ENCODE measurements at places on chromosomes 3 and 15.
A peak's percentile ranks its signal among the peaks of the same experiment; 100 is the strongest.

- no peak for DNase-seq
Measured at GRCh38 chr15:58574631-58575030, 142.8 kb downstream of the LIPC start.

DNA sequence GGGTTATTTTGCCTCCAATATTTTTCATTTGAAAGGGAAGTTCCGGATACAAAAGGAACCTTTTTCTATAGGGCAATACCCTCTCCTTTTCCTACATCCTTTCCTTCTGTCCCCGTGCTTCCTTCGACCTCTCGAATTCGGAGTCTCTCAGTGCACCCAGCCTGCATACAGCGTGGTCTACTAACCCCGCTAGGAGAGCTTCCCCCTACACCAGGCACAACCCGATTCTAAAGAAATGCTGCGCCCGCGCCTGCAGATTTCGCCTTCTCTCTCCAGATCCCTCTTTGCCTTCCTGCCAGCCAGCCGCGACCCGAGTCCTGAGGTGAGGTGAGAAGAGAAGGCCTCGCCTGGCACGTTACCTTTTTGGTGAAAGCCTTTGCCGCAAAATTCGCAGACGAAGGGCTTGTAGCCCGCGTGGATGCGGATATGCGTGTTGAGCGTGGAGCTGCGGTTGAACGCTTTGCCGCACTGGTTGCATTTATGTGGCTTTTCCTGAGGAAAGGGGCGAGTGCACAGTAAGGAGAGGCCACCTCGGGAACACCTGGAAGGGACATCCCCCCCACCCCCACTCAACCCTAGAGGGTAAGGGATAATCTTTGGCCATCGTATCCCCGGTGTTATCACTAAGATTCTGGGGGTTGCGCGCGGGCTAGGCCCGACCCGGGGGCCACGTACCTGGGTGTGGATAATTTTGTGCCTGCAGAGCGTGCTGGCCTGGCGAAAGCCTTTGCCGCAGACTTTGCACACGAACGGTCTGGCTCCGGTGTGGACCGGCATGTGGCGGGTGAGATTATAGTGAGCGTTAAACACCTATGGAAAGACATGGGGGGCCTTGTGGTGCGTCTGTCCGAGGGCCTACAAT is 2.3 kb downstream of the FEZF2 start:
- DNase-seq = no peak

DNA sequence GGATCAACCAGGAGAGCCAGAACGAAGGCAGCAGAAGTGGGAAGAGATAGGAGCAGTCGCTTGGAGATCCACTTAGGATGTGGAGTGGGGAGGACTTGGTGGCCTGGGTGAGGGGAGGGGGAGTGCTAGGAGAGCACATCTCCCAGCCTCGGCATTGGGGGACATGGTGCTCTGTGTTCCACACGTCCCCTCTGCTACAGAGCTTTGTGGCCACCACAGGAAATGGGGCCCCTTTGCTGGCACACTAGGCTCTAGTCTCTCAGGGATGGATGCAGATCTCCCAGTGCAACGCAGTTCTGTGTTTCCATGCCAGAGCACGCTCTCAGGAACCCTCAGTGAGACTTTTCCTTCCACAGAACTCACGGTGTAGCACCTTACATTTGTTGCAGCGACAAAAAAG is 68.8 kb downstream of the CHDH start:
- DNase-seq = no peak

- no peak for DNase-seq
Measured at GRCh38 chr3:176916777-176917176, 280.5 kb downstream of the TBL1XR1 start.

- no peak for DNase-seq
Measured at GRCh38 chr3:23806534-23807423, 1.0 kb downstream of the UBE2E1 start.

- DNase-seq = peak; percentile 35
Measured at GRCh38 chr3:127735767-127736693, 63.3 kb downstream of the ABTB1 start.

Data from breast epithelium (tissue), 4 donors.